ENCODE measurements at places on chromosomes 6 and 20.
A peak's percentile ranks its signal among the peaks of the same experiment; 100 is the strongest.

GRCh38 chr20:62122654-62123449 lies 577 bp downstream of the LSM14B start:
- DNase-seq, result no peak

- DNase-seq, result no peak
These were observed 263.2 kb upstream of the PLN start for GRCh38 chr6:118284736-118285360.

- no peak for DNase-seq
These were observed 83.9 kb downstream of the MAP3K7 start for GRCh38 chr6:90502866-90503407.

GRCh38 chr6:162581988-162582780 lies 145.4 kb downstream of the PRKN start:
- no peak for DNase-seq

GRCh38 chr20:43508604-43509040 lies 1.1 kb downstream of the L3MBTL1 start:
- DNase-seq, result no peak

- DNase-seq, result no peak
These were observed 219.0 kb upstream of the JARID2 start for GRCh38 chr6:15026832-15027231.

GRCh38 chr20:50142812-50143211 lies 10.7 kb downstream of the PEDS1 start:
- DNase-seq, result no peak

- no peak for DNase-seq
These were observed 31.5 kb downstream of the NINL start for GRCh38 chr20:25553819-25554296.

GRCh38 chr6:96965492-96965891 lies 41.0 kb downstream of the KLHL32 start:
- no peak for DNase-seq

GRCh38 chr6:2116496-2116895 lies 128.9 kb downstream of the GMDS start:
- DNase-seq, result no peak

DNA sequence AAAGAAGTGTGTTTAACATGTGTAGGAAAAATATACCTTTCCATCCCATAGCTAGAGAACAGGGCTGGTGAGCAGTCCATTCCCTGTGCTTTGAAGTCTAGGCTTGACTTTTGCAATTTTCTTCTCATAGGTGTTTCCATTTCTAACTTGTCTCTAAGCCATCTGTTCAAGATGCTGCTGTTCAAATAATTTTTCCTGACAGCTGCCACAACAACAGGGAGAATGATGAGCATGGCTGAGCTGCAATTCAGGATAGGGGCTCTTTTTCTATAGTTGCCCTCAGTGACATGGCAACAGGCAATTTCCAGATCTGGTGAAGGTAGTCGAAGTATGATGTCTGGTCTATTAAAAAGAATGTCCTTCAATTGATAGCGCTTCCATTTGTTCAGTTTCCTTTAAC lies 103.0 kb upstream of the HS3ST5 start:
- no peak for DNase-seq

DNA sequence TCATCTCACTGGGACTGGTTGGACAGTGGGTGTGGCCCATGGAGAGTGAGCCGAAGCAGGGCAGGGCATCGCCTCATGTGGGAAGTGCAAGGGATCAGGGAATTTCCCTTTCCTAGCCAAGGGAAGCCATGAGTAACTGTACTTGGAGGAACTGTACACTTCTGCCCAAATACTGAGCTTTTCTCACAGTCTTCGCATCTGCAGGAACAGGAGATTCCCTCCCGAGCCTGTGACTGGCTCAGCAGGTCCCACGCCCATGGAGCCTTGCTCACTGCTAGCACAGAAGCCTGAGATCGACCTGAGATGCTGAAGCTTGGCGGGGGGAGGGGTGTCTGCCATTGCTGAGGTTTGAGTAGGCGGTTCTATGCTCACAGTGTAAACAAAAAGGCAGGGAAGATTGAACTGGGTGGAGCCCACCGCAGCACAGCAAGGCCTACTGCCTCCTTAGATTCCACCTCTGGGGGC lies 10.4 kb upstream of the CALHM5 start:
- DNase-seq, result no peak

DNA sequence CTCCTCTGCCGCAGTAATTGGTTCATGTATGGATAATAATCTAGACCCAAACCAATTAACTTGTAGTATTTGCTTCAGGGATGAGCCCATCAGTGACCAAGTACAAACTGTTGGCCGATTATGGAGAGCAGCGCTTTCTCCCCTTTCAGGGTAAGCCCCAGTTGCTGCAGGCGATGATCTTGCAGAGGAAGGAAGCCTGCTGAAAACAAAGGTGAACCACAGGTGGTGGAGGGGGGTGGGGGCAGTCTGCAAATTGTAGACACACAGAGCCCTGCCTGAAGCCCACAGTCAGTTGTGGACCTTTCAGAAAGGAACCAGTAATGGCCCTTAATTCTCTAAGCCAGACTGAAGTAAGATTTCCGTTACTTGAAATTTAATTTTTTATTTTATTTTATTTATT lies 167.9 kb upstream of the JARID2 start:
- DNase-seq, result no peak

GRCh38 chr20:35091816-35092523 lies 637 bp downstream of the TRPC4AP start:
- no peak for DNase-seq

- no peak for DNase-seq
These were observed 25.9 kb downstream of the SF3B5 start for GRCh38 chr6:144069506-144069905.

- DNase-seq, result no peak
These were observed 9.8 kb downstream of the FOXO3 start for GRCh38 chr6:108570517-108570916.

GRCh38 chr20:30816182-30816645 lies 441.2 kb upstream of the DEFB115 start:
- no peak for DNase-seq

GRCh38 chr6:28478518-28478917 lies 35.2 kb upstream of the ZSCAN23 start:
- DNase-seq, result no peak

DNA sequence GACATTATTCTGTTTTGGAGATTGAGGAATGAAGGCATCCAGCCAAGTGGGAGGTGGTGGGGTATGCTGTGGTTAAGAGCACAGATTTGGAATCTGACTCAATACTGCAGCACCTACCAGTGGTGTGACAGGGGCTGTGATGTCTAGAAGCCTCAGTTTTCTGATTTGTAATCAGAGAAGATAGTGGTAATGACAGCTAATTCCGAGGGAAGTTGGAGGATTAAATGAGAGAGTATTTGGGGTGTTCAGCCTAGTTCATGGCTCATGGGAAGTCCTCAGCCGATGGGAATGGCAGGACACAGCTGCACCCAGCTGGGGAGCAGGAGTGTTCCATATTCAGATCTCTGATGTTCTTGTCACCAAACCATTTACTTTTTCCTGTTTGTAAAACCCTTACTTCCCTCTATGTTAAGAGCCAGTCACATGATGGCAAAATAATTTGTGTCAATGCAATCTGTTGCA lies 9.3 kb downstream of the SLC9A8 start:
- DNase-seq, result no peak

GRCh38 chr20:51894201-51894600 lies 91.9 kb upstream of the SALL4 start:
- DNase-seq, result no peak

- no peak for DNase-seq
These were observed 96.9 kb upstream of the ARMC2 start for GRCh38 chr6:108751282-108751681.

DNA sequence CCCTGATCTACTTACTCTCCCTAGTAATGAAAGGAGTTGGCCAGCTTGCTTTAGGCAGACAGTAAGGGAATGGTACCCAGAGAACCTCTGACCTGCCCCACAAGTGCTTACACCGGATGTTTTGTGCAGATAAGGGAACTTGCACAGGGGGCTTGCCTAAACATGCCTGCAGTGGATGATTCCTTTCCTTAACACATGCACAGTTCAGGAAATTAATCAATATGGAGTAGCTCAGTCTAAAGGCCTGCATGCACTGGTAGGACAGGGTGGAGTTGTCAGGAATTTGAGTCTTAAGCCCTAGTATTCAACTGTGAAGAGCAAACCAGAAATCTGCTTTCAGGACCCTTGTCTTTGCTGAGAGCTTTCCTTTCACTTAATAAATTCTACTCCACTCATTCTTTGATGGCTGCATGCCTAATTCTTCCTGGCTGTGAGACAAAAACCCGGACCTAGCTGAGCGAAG lies 3.9 kb upstream of the TRIM38 start:
- no peak for DNase-seq

DNA sequence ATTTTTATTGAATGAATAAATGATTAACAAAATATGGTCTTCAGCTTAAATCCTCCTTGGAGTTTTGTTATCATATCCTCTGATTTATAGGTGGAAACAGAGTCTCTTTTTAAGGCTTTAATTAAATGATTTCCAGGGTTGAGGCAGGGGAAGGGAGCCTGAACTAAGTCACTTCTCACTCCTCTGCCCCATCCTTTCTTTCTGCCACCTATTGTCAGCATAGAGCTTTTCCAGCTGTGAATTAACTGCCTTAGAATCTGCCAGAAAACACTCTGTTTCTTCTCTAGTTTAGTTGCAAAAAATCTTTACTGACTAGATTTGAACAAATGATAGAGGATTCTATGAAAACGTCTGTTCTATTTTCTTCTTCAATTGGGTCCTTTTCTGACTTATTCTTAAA lies 9.8 kb downstream of the OGFRL1 start:
- DNase-seq, result no peak

- no peak for DNase-seq
These were observed 84.7 kb downstream of the HAO1 start for GRCh38 chr20:7855545-7855944.

DNA sequence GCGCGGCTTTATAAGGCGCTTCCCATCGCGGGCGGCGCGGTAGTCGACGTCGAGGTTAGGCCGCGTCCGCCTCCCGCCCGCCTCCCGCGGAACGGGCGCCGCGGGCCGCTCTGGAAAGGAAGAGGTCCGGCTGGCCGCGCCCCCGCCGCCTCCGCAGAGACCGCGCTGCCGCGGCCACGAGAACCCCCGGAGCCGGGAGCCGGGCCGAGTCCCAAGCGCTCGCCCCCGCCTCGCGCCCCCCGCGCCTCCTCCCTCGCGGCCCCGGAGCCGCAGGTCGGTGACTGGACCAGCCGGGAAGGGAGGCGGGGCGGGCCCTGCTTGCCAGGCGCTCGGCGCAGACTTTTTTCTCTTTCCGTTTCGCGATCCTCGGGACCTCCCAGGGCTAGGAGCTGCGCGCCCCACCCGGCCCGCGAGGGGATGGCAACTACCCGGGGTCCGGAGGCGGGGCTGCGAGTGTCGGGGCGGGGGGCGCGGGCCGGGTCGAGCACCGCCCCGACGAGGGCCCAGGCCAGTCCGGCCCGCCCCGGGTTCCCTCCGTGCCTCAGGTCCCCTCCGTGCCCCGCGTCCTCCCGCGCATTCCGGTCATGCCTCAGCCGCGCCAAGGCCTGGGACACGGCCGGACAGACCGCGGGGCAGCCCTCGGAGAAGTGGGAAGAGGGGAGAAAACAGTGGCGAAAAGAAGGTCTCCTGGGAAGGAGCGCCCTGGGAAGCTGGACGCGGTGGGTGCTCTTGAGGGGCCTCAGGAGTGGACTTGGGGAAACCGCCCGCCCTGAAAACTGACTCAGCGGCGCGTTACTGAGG lies 417 bp upstream of the PXDC1 start:
- peak; percentile 62 for DNase-seq

Data from stimulated activated CD4-positive, alpha-beta T cell treated with anti-CD3 and anti-CD28 coated beads, TNF-alpha, amount 100 ng/mL, for 48 hours (primary cell).